HFFc6 (cell line): ENCODE measurements at places on chromosomes 5 and 9. TPM values are rescaled to one million over a fixed set of nuclear protein-coding genes. Genes with fewer than 3 reads are reported as not detected.
A peak's percentile ranks its signal among the peaks of the same experiment; 100 is the strongest.

The SPINK7 gene
- not detected in 3 replicates for total RNA-seq

The ITK gene
- total RNA-seq = not detected in 2 replicates

GRCh38 chr5:78592735-78593386 lies 55.7 kb downstream of the LHFPL2 start:
- DNase-seq = no peak

GRCh38 chr9:123556464-123557435 lies 200.8 kb downstream of the CRB2 start:
- DNase-seq = no peak

DNA sequence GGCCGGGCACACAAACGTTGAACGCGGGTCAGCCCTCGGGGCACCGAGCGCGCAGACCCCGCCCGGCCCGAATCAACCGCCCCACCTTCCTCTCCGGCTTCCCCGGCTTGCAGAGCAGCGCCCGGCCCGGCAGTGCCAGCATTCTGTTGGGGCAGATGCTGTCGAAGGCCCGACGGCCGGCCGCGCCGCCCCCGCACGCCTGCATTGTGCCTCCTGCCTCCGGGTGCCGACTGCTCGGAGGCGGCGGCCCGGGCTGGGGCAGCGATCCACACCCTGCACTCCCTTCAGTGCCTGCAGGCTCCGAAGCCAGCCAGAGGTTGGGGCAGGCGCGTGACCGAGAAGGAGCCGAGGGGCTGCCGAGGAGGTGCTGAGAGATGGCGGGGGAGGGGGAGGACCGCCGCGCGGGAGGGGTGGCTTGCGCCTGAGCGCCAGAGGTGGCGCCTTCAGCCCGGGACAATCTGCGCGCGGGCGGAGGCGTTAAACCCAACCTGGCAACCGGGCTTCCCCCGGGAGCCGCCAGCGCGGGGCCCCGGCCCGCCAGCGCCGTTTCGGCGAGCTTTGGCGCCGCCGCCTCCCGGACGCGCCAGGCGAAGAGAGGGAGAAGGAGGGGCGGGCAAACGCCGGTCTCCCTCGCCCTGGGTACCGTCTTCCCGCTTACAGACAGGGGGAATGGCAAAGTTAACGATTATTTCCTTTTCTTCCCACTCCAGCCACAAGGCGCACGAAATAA lies at the start of gene MCIDAS:
Gene MCIDAS, minus strand, starts transcription at position 382 of the 730 bp plus-strand sequence. Its CDS starts 177 bp downstream, at position 205.
- DNase-seq = no peak

- no peak for DNase-seq
Measured at GRCh38 chr9:91577633-91578061, 154.0 kb upstream of the NFIL3 start.

- no peak for DNase-seq
Measured at GRCh38 chr5:96247097-96247701, 185.8 kb downstream of the PCSK1 start.

GRCh38 chr5:179146277-179146676 lies 86.1 kb downstream of the ZNF354C start:
- DNase-seq = no peak

- peak; percentile 75 for DNase-seq
Measured at GRCh38 chr5:10351199-10351905, 2.1 kb upstream of the MARCHF6 start.

DNA sequence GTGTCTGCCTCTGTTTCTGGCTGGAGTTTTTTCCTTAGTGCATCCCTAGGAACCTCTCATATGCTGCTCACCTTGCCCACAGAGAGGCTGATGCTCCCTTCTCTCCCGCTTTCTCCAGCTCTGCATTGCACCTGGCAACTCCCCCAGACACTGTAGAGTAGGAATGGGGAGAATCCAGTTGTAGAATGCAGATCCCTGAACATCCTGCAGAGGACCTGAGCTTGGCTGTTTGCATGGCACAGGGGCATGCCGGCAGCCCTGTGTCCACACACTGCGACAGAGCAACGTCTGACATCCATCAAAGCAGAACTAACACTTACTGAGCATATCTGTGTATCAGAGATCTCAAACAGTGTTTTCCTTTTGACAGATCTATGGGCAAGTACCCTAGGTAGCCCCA lies 19.9 kb downstream of the IDNK start:
- no peak for DNase-seq

DNA sequence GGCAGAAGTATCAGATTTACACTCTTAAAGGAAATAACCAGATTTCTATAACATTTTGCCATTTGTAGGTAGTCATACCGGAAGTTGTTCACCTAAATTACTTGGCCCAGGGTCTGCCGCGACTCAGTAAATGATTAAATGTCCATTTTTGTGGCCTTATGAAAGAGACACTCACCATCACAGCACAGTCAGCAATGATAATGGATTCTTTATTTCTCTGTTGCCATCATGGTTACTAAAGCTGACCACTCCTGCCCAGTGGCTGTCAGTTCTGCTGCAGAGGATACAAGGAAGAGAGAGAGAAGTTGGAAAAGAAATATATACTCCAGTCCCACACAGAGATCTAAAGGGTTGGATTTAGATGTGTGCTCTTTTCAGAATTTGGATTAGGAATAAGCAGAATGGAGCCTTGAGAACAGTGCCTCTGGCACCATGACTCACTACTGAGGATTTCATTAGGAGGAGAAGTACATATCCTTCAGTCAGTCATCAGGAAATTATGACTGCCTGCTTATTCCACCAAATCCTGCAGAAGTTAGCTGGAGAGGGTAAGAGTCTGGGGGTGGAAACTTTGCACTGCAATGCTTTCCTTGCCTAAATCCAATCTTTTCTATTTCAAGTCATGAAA lies 72.8 kb upstream of the EFNA5 start:
- peak; percentile 6 for DNase-seq

The WDR41 gene
- total RNA-seq = 58.8 to 61.3 TPM (median 60.3 TPM) in 3 replicates

DNA sequence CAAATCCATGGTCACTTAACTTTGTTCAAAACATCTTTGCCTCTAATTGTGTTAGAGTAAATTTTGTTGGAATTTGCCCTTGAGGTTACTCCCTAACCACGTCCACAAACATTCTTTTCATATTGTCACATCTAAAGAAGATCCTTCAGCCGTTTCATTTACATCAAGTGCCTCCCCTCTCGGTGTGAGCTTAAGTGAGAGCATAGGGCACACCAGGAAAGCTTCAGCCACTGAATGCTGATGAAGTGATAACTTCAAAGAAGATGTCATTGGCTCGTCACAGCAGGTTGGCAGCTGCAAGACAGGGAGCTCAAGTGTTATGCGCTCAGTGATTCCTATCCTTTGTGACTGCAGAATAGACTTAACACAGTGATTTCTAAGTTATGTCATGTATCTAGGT lies 49.6 kb upstream of the ADAMTS19 start:
- DNase-seq = no peak

- DNase-seq = peak; percentile 95
Measured at GRCh38 chr9:5509573-5509972, 758 bp upstream of the PDCD1LG2 start.

The PCDHA6 gene
- total RNA-seq = 0.07 TPM in 1 of 3 replicates, not detected in the others

The MRPL36 gene
- total RNA-seq = 71.8 to 87.1 TPM (median 78.2 TPM) in 3 replicates

- no peak for DNase-seq
Measured at GRCh38 chr5:127957701-127958239, 125.8 kb upstream of the SLC12A2 start.

The RNF183 gene
- total RNA-seq = not detected in 3 replicates

GRCh38 chr5:62762503-62762902 lies 183.9 kb downstream of the LRRC70 start:
- no peak for DNase-seq

DNA sequence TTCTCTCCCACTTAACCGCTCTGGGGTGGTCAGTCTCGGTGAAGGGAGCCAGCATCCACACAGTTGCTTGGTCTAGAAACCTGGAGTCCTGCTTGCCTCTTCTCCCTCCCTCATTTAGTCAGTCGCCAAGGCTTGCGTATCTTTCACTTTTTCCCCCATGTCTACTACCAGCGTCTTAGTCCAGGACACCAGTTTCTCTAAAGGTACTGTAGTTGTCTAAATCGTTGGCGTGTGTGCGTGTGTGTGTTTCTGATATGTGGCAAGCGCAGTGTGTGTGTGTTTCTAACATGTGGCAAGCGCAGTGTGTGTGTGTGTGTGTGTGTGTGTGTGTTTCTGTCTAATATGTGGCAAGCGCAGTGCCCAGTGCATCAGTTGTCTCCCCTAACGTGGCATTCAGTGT lies 641 bp downstream of the ATP6V1G1 start:
- peak; percentile 21 for DNase-seq

- peak; percentile 40 for DNase-seq
Measured at GRCh38 chr5:81787474-81788242, 36.8 kb upstream of the SSBP2 start.

DNA sequence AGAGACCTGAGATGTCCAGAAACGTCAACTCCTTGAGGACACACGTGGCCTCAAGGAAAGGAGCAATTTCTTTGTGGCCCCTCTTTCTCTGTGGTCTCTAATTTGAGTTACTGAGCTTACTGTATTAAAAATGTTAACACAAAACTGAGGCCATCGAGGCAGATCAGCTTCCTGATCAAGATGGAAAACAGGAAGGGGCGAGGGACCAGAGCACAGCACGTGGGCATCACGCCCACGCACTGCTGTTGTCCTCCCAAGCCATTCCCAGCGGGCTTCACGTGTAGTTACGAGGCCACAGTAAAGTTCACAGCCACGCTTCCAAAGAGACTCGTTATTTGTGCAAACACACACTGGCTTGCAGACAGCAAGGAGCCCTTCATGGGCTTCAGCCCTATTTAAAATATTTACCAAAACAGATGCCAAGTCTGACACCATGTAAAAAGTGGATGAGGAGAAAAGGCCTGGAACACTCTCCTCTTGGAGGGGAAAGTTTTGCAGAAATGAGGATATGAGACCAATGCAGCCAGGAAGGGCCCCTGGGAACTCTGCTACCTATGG lies 149.5 kb downstream of the ROR2 start:
- no peak for DNase-seq

The ASPN gene
- total RNA-seq = 4.3 to 6.7 TPM (median 5.2 TPM) in 3 replicates

GRCh38 chr9:30757723-30758122 lies 1626.7 kb upstream of the ACO1 start:
- no peak for DNase-seq

- no peak for DNase-seq
Measured at GRCh38 chr9:92641092-92641809, 28.7 kb downstream of the IPPK start.

- DNase-seq = no peak
Measured at GRCh38 chr9:75389101-75389500, 300.8 kb downstream of the OSTF1 start.

DNA sequence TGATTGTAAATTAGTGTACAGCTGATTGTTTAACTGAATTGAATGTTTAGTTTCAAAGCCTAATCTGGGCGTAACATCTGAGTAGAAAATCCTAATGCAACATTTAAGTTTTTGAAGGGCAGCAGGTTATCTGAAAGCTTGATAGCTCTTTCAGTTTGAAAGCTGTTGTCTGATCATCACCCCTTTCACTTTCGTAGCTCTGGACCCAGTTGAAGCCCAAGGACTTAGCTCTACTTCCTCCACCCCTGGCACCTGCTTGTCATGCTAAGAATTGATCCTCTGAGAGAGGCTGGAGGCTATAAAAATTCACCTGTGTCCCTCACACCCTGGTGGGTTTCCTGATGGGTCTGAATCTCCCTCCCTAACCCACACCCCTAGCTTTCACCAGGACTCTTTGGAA lies 86.0 kb downstream of the ZFAND5 start:
- DNase-seq = no peak

GRCh38 chr9:21559402-21560280 lies 77.5 kb upstream of the IFNE start:
- peak; percentile 48 for DNase-seq

The CCDC180 gene
- 0.94 and 1.8 TPM in 2 replicates for total RNA-seq

DNA sequence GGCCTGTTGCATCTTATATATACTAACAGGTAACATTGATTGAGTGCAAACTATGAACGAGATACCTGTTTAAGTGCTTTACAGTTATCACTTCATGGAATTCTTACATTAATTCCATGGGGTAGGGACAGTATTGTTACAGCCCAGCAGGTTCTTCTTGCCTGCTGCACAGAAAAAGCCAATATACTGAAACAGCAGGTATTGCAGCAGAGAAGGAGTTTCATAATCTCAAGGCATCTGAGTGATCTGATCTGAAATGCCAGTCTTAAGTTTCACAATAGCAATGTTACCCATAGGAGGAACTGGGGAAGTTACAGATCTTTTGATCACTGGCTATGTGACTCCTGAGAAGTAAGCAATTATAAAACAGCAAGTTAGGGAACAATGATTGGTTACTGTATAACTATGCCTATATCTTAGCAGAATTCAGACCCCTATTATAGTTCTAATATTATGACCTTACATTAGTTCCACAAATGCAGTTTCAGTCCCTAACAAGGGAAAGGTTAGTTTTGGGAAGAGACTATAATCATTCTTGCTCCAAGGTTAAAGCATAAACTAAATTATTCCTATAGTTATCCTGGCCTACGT lies 126.5 kb upstream of the BNC2 start:
- DNase-seq = no peak

GRCh38 chr9:135249191-135249590 lies 161.7 kb downstream of the OLFM1 start:
- DNase-seq = no peak

DNA sequence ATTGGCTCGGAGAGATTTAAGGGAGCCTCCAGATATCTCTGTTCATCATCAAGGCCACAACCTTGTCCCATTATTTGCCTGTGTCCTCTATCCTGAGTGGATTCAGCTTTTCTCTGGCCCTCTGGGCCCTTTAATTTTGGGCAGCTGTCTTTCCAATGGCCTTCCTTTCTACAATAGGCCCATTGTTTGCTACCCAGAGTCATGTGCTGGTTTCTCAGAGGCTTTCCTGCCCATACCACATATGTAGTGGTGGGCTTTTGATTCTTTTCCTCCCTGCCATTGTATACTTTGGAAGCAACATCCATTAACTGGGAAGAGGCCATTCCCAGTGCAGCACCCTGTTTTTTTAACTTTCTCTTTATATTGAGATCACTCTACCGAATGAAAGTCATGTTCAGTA lies 233.9 kb upstream of the SGCD start:
- DNase-seq = no peak

The PCDHGA9 gene
- total RNA-seq = 0.68 to 1.0 TPM (median 0.88 TPM) in 3 replicates

GRCh38 chr9:69820955-69821788 lies 555 bp downstream of the CFAP95 start:
- DNase-seq = no peak

The DRD1 gene
- not detected in 3 replicates for total RNA-seq
